ENCODE measurements at places on chromosomes 2 and 18.

GRCh38 chr2:105655244-105655643 lies 89.5 kb upstream of the NCK2 start:
- no peak for DNase-seq

- no peak for DNase-seq
Measured at GRCh38 chr2:144356402-144356801, 163.5 kb downstream of the ZEB2 start.

DNA sequence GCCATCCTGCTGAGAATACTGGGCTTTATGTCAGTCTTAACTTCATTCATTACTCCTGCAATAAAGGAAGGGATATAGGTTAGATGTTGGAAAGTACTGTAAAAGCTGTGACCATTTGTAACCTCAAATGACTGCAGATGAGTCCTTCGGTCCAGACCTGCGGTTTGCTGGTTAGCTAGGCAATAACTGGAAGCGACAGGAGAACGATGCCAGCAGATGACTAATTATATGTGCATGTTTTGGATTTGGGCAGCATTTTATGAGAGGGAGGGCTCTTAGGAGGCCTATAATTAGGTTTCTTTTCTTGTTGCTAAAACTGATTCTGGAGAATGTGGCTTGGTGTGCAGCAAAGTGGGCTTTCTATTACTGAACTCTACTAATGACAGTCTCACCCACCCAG lies 205.6 kb downstream of the TMEM182 start:
- DNase-seq, result no peak

DNA sequence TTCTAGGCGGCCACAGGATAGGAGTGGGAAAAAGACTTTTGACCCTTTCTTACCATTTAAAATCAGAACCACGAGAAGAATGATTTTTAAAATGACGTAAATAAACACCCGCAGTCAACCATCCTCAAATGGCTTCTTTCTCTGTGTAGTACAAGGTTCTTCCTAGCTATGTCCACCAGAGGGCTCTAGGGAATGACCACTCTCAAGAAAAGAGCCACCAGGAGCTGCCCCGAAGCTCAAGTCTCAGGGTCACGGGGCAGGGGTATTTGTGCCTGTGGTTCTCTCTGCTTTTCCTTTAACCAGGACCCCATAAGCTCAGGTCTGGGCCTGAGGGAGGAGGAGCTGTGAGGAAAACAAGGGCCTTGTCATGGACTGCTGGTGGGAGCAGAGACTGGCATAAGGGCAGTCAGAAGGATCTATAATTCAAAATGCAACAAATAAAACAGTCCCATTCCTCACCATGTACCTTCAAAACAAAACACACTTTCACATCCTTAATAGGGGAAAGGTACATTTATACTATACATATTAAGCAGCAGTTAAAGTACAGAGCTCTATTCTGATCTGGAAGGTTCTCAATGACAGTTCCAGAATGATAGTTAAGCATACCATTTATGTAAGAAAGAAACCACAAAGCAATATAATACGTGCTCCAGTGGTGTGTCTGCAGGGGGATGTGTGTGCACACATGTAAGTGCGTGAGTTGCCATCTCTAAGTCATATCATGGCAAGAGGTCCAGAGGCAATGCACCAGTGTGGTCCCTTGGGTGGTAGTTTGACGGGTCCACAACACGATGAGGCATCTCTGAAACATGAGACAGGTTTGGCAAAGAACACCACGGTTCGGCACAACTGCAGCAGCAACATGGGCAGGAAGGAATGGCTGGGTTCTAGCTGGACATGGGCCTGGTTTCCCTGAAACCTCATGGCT lies 18.6 kb downstream of the LYPD1 start:
- DNase-seq, result no peak

DNA sequence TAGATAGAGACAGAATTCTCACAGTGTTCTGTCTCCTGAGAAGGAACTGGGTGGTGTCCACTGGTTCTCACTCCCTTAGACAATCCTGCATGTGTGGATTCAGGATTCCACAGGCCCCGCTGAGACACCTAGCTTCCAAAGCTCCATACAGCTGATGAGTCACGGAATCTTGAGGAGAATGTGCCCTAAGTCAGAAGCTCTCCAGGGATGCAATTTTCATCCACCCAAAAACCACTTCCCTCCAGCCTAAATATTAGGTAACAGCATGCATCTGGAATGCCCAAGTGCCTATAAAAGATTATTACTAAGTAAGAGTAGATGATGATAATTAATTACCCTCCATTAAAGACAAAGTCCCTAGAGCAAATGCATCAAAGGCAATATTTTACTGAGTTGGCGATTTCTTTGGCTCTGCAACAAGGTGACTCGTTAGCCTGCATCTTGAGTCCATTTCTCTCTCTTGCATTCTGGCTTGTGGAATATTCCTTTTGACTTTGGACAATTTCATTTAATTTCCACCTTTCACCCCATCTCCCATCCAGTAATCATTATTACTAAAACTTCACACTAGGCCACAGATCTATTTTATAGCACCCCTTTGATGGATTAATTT lies 475.1 kb downstream of the TNS1 start:
- no peak for DNase-seq

DNA sequence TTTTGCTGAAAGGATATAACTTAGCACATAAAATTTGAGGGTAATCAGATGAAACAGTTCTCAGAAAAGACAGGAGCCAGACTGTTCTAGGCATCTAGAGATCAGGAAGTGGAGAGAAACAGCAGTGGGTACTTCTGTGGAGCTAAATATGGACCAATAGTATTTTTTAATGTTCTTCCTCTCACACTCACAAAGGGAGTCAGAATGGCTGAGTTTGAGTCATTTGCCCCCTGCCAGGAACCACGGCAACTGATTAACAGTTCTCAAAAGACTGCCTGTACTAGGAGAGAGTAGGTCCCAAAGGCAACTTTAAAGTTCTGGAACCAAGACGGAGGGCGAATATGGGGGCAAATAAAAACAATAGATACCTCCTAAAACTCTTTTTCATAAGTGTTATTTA lies 107.5 kb downstream of the GULP1 start:
- no peak for DNase-seq

- DNase-seq, result no peak
Measured at GRCh38 chr2:236862961-236863728, 222.5 kb upstream of the COPS8 start.

DNA sequence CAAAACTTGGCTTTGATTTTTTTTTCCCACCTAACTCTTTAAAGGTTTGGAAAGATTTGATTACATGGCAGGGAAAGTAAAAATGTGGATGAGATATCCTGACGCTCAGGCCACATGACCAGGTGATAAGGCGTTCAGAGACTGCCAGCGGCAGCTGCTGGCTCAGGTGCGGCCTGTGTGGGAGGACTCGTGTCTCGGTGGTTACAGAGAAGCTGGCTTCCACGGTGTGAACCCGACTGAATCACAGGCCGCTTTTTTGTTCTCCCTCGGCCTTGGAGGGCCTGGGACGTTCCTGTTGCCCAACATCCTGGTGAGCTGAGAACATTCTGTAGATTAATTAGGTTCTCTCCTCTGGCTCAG lies 124.2 kb upstream of the ZNF516 start:
- no peak for DNase-seq

GRCh38 chr2:238700506-238701340 lies 147.2 kb upstream of the TWIST2 start:
- no peak for DNase-seq

DNA sequence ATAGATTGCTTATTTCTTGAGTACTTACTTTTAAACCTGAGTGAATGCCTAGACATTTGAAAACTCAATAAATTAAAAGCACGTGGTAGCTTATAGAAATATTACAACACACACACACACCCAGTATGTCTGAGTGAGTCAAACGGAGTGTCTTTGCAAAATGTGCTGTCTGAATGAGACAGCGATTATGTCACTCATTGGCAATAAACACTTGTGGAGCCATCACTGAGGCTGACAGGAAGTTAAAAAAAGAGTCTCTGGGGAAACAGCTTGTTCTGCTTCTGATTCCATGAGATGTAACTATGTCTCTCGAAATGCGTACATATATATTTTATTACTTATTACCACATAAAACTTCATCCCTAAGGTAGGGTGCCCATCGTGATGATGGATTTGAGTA lies 22.3 kb upstream of the VPS4B start:
- DNase-seq, result no peak

- no peak for DNase-seq
Measured at GRCh38 chr2:111161971-111162370, 41.3 kb downstream of the BCL2L11 start.

- no peak for DNase-seq
Measured at GRCh38 chr18:11366410-11366809, 217.0 kb upstream of the PIEZO2 start.

DNA sequence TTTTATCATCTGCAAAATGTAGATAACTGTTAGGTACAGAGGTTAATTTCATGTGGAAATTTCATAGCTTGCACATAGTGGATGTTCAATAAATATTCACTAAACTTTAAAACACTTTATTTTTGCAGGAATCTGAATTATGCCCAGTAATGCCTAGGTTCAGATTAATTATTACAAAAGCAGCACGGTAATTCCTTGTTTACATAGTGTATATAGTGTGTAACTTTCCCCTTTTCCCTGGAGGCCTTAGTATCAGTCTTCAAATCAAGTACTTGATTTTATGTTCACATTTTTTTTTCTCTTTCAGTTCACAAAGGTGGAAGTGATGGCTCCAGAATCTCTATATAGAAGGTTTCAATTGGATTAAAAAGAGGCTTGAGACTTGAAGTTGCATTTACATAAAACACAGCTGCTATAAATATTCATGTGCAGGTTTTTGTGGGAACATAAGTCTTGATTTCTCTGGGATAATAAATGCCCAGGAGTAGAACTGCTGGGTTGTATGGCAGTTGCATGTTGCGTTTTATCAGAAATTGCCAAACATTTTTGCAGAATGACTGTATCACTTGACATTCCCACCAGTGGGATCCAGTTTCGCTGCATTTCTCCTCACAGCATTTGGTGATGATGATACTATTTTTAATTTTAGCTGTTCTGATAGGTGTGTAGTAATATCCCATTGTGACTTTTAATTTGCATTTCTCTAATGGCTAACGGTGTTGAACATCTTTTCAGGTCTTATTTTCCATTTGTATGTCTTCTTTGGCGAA lies 27.6 kb upstream of the LGALSL start:
- no peak for DNase-seq

DNA sequence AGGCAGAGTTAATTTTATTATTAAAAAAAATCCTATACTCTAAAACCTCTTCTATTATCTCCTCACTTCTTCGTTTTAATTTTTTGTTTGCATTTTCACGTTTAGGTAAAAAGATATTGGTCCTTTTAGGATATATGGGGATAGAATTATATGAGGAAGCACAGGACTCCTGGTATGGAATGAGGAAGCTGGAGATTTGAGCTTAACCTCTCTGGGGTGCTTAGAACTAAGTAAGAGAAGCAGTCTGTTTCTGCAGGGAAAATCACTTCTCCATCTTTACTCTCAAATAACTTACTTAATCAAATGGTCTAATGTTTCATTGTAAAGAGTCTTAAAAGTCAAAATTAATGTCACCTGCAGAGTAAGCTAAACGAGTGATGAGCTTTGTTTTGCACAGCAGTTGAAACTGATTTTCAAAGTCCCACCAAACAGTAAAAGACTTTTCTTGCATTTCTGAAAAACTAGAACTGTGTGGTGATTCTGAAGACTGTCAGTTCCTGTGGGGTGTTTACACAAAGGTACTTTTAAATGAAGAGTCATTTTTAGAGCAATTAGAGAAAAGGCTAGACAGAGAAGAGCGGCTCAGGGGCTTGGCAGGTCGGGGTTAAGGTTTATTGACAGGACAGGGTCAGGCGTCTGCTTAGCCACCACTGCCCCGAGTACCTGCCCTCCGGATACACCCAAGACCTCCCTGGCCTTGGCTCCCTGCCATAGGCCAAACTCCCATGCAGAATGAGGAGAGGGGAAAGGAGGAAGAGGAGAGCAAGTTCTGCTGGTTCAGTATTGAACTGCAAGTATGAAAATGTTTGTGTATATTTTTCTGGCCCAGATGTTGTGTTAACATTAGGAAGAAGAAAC lies 21.6 kb downstream of the METAP1D start:
- no peak for DNase-seq

- DNase-seq, result no peak
Measured at GRCh38 chr2:10817413-10817812, 4.8 kb upstream of the PDIA6 start.

- DNase-seq, result no peak
Measured at GRCh38 chr2:135845997-135846396, 9.0 kb upstream of the LCT start.

Measured in activated CD4-positive, alpha-beta T cell treated with anti-CD3 and anti-CD28 coated beads, Interleukin-2, amount 50 U/mL, for 24 hours (primary cell).